ENCODE measurements at places on chromosomes 12 and 14. TPM values are rescaled to one million over a fixed set of nuclear protein-coding genes. Genes with fewer than 3 reads are reported as not detected.

DNA sequence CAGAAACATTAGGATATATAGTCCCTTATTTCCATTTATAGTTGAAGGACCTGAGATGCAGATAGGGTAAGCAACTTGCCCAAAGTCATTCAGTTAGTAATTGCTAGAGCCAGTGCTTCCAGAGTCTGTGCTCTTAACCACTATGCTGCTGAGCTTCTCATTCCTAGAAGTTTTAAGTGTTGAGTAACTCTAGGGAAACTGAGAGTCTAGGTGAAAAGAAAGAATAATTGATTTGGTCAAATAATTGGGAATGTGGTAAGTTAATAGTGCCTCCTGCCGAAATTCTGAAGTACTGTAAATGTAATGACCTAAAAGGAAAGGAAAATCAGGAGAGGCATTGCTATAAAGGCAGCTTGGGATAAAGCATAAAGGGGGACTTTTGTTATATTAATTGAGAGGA, 14.1 kb downstream of the PYROXD1 start:
- peaks cover 27% of the 10 kb centered on the region for H3K36me3 ChIP-seq
- DNase-seq: no peak
- no peak overlapping the region for H3K4me3 ChIP-seq
- H3K27ac ChIP-seq: no peak overlapping the region
- H3K4me1 ChIP-seq: no peaks in the 10 kb centered on the region

The CS gene
- total RNA-seq: 209 TPM

The FOXN4 gene
- 0.33 TPM for total RNA-seq

The ERG28 gene
- total RNA-seq: 27.8 TPM

Measured in progenitor cell of endocrine pancreas (in vitro differentiated cells).